Pancreas (tissue), 10 donors: ENCODE measurements at places on chromosomes 2 and 18.
A peak's percentile ranks its signal among the peaks of the same experiment; 100 is the strongest.

GRCh38 chr18:34841891-34842290 is 131.8 kb downstream of the DTNA start:
- no peak for DNase-seq

- no peak for DNase-seq
These were observed 138.8 kb downstream of the TRIB2 start for GRCh38 chr2:12855508-12855907.

DNA sequence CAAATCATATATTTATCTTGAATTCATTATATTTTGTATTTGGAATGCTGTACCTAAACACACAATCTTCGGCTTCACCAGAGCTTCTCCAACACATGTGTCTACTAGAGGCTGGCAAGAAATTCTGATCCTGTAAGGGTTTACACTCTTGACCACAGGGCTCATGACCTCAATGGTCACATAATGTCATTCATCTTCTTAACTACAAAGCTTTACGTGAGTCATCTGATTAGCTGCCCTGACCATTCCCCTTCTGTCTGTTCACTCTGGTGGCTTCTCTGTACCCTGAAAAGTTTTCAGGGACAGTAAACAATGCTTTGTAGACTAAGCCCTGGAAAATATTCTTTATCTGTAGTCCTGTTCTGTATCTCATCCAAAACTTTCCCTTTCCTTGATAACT is 423.9 kb downstream of the CMPK2 start:
- DNase-seq = no peak

- DNase-seq = no peak
These were observed 864.2 kb downstream of the SLC4A3 start for GRCh38 chr2:220491670-220492069.

DNA sequence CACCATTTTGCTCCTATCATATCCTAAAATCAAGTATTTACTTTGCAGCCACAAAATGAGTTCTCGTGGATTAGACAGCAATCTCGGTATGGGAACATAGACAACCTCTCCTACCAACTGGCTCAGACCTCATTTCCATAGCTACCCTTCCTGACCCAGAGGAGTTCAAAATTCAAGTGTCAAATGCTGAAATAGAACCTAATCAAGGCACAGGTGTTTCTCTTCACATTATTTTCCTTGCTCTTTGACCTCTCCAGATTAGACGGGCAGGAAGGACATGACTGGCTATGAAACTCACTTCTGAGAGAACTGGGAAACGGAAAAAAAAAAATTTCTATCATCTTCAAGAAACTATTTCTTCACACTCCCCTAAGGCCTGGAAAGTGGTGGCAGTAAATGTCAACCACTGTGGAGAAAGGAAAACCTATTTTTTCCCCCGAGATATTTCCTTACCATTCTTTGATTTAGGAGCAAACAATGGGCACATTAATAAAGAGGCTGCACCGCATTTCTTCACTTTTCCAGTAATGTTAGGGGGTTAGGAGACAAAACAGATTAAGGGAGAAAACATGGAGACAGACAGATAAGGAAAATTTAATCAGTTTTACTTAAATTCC is 63.6 kb upstream of the DTNB start:
- DNase-seq = no peak

GRCh38 chr2:147293991-147294824 is 550.6 kb upstream of the ACVR2A start:
- DNase-seq = no peak

DNA sequence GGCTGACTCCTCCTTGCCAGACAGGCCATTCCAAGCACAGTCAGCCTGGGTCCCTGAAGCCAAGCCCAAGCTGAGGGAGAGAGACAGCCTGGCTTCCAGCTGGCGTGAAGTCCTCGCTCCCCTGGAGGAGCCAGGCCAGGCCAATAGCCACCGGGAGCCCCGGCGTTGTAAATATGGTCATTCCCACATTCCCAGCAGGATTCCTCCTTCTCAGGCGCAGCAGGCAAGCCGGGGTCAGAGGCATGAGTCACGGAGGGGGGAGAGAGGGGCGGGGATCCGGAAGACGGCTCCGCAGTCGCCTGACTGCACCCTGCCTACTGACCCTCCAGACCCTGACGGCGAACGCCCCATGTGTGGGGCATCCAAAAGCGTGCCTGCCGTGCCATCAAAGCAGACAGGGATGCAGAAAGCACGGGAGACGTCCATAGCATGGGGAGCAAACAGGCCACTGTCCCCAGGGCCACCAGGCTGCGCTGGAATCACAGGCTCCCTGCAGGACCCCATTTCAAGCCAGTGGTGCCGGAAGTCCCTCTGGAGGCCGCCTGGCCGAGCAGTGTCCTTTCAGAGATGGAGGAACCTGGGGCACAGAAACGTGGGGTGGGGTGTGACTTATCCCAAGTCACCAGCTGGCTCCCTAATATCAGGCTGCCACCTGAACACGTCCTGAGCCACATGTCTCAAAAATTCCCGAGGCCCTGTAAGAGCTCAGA is 48.2 kb downstream of the TWIST2 start:
- DNase-seq = no peak

DNA sequence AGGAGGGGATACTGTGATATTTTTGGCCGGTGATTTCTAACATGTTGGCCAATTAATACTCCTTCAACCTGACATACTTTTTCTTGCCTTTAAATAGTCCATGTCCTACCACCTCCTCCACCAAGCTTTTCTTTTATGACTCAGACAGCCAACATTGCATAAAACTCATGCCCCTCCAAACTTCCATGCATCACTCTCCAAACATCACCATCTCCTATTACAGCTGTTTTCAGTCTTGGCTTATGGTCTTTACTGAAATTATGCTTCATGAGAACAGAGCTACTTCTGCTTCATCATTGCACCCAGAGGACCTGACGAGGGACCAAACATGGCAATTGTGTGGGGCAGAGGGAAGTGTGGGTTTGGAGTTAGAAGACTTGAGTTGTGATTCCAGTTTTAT is 305.4 kb downstream of the LPIN1 start:
- DNase-seq = no peak

DNA sequence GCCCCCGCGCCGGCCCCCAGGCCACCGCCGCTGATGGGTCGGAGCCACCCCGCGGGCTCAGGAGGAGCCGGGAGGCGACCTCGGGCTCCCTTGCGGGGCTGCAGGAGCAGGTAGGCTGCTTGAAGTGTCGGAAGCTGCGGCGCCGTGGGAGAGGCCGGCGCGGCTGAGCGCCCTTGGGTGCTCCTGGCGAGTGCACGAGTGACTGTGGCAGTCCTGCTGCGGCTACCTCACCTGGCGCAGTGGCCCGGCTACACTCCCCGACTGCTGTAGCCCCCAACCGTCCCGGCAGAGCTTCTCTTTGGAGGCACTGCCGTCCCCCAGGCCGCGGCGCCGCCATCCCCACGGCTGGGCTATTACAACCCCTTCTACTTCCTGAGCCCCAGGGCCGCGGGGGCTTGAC is 10.0 kb upstream of the LYPD6 start:
- DNase-seq = peak; percentile 55

GRCh38 chr2:178331474-178332432 is 119.2 kb downstream of the PRKRA start:
- no peak for DNase-seq

GRCh38 chr2:203583701-203584100 is 48.6 kb upstream of the RAPH1 start:
- DNase-seq = no peak

GRCh38 chr2:202237787-202238233 is 587 bp downstream of the SUMO1 start:
- DNase-seq = peak; percentile 43

DNA sequence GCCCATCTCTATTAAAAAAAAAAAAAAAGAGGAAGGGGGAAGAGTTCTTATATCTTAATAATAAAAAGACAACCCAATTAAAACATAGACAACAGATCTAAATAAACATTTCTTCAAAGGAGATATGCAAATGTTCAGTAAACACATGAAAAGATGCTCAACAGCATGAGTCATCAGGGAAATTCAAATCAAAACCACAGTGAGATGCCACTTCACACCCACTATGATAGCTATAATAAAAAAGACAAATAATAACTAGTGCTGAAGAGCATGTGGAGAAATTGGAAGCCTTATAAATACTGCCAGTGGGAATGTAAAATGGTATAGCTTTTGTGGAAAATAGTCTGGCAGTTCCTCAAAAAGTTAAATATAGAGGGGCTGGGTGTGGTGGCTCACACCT is 61.5 kb upstream of the CYP20A1 start:
- no peak for DNase-seq

DNA sequence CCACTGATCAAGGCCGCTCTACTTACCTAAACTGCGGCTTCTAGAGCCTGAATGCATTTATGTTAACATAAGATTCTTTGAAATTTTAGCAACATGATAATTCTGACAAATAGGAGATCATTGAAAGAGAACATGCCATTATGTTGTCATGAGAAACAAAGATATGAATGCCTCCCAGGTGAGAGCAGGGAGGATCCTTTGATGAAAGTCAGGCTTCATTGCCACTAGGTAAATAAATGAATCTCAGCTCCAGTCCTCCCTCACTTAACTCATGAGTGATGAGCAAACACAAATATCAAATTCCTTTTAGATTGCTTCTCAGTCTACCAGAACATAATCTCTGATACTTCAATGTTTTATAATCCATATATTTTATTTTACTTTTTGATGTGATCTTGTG is 463.2 kb upstream of the CDH7 start:
- DNase-seq = no peak

- no peak for DNase-seq
These were observed 36.5 kb downstream of the NAB1 start for GRCh38 chr2:190685333-190685732.

DNA sequence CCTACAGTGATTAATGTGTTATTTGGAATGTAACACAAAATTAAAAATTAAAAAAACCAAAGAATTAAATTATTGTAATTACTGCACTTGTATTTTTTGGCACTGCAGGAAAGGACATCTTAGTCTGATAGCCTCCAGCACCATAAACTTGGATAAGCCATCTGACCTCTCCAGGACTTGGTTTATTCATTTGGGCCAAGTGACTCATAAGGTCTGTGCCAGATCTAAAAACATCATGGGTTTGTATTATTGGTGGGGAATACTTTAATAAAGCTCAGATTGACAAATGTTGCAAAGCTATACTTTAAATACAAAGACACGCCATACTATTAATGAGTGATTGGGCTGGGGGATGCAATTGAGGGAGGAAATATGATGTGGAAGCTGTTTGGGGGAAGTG is 225.2 kb downstream of the ZNF521 start:
- DNase-seq = no peak

DNA sequence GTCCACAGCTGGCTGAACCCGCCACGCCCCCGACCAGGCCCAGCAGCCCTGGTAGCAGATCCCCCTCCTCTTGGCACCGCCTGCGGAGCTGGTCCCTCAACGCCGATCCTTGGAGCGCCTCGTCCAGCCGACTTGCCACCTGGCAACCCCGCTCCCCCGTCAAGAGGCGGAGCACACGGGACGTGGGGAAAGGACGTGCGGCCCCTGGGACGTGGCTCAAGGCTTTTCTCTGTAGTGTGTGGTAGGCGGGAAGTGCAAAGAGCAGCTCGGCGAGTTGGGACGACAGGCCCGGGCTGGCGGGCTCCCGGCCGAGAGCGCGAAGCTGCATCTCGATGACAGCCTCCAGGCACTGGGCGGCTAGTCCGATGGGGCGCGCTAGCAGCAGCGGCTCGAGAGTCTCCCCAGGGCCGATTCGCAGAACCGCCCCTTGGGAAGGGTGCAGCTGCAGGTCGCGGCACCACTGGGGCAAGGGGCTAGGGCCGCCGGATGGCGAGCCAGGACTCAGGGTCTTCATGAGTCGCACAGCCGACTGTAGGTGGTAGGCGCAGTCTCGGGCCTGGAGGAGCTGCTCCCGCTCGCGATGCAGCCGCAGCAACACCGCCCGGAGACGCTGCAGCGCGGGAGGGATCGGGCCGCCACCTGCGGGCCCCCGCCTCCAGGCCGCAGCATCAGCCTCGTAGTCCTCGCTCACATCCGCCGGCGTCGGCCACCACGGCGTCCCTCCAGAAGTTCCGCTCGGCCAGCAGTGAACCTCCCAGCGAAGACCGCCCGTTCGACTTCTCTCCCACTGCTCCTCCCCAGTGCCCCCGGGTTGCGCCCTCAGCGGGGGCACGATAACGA is 617 bp downstream of the CCDC142 start:
- DNase-seq = no peak

DNA sequence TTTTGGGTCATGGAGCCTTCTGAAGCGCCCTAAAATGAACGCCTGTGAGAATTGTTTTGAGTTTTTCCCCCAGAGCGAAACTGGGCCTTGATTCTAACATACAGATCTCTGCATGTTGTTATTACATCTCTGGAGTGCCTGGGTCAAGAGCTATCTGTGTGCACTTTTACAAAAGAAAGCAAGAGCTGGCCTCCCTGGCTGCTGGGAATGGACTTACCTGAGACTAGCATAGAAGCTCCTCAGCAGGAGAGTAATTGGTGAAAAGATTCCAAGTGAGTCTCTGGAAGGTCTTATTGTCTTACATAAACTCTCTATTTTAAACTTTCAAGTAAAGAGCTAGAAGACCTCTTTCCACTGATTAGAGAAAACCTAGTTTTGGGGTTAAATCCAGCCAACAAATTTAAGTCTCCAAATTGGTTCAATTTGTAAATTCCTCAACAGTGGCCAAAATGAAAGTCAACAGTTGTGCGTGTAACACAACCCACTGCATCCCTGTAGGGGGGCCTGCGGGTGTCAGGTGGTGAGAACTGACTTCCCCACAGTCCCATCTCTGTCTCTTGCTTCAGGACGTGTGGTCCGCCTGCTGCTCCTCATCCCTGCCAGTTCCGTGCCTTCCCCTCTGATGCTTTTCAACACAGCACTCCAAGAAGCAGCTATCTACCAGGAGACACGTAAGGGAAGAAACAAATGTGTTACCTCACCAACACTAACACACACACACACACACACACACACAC is 206.1 kb downstream of the SH3BP4 start:
- no peak for DNase-seq

GRCh38 chr2:28993206-28993960 is 12.3 kb downstream of the TOGARAM2 start:
- peak; percentile 29 for DNase-seq

GRCh38 chr18:10089881-10090280 is 176.1 kb downstream of the VAPA start:
- no peak for DNase-seq

GRCh38 chr2:190088917-190089316 is 26.4 kb upstream of the MSTN start:
- DNase-seq = peak; percentile 20

DNA sequence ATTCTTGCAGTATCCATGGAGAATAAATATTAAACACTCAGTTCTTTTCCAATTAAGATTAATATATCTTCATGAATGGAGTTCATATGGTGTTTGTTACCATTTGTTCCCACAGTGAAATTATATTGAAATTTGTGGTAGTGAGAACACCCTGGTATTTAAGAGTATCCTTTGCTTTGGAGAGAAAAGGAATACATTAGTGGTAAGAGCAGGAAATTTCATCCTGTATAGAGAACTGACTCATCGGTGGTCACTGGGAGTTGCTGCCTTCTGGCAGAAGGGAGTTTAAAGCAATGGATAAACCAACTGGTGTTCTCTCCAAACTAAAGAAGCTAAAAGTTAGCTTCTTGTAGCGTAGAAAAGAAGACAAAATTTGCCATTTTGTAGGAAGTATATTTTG is 107.3 kb downstream of the MYO1B start:
- no peak for DNase-seq

DNA sequence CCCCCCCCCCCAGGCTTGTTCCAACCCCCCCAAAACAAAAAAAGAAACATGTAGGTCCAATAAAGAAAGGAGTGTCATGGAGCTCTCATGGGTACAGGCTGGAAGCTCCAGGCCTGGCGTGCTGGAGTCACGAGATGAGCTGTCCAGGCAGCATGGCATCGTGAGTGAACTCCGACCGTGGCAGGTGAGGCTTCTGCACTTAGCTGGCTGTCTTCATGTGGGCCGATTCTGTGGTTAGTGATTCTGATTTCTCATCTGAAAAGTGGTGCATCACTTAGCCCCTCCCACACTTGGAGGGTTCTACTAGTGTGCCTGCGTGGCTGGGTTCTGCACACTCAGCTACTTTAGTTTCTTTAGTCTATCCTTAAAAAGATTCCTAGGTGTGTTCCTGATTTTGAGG is 126.4 kb upstream of the MGAT5 start:
- DNase-seq = no peak
